ENCODE measurements at places on chromosomes 2 and 18.

DNA sequence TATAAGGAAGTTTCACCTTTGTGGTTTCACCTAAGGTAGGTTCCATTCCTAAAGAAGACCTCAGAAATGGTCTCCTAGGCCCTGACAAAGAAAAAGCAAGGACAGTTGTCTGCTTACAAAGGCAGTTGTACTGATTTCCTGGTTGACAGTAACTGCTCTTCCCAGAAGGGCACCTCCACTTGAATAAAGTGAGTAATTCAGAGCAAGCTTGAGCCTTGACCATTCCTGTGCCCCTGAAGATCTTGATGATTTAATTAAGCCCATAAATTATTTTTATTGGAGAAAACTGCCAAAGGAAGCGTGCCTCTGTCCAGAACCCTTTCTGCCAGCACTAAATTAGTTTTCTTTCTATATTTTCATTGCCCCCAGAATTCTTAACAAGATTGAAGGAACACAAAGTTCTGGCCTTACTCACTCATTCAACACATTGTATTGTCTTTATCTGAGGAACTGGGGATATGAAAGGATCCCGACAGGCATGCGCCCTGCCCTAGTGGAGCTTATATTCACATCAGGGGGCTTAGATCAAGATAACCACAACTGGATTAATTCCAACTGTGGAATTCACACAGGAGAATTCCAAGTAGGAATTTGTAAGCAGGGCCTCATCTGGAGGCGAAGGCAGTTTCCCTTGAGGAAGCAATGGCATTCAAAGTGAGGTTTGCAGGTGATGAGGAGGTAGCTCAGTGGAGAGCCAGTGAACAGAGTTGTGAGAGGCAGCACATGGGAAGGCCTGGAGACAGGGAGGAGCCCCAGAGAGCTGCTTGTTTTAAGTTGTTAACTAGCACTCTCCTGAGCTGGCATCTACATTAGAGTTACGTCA, 21.2 kb downstream of the PTRHD1 start:
- DNase-seq: no peak

- DNase-seq: no peak
Measured at GRCh38 chr2:102061286-102061699, 69.5 kb downstream of the IL1R2 start.

GRCh38 chr2:150567771-150568301, 80.4 kb upstream of the RND3 start:
- no peak for DNase-seq

- DNase-seq: no peak
Measured at GRCh38 chr2:160486341-160486740, 7.3 kb downstream of the RBMS1 start.

GRCh38 chr2:223460774-223461211, 141.4 kb downstream of the SCG2 start:
- no peak for DNase-seq

DNA sequence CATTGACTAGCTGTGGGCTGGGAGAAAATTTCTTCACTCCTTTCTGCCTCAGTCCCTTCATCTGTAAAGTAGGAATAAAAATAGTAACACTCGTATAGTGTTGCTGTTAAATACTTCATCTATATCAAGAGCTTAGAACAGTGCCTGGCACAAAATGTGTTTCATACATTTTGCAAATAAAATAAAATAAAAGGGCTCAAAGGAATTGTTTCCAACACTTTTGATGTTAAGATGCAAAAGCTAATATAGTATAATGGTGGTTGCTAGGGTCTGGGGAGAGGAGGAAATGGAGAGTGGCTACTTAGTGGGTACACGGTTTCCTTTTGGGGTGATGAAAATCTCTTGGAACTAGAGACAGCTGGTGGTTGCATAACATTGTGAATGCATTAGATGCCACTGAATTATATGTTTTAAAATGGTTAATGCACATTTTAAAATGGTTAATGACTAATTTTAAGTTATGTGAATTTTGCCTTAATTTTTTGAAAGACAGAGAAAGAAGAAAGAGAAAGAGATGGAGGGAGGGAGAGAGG, 542.1 kb upstream of the ID2 start:
- no peak for DNase-seq

DNA sequence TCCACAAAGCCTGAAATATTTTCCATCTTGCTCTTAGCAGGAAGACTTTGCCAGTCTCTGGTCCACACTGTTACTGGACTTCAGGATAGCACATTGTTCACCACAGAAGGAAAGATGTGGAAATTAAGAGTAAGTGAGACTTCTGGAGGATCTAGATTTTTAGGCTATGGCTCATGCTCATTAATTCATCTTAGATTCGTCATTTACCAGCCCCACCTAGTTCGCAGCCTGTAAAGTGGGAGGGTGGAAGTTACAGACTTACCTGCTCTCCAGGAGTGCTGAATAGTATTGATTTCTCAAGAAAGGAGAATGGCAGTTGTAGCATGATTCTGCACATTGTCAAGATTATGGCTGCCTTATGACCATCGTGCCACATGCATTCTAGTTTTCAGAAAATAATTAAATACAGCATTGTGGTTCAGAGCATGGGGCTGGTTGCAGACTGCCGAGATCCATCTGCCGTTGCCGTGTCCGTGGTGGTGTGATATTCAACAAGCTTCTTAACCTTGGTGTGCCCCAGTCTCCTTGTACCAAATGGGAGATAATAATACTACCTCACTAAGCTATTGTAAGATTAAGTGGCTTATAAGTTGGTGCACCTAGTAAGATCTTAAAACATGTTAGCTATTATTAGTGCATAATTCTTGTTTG, 56.8 kb downstream of the RNF144A start:
- no peak for DNase-seq

DNA sequence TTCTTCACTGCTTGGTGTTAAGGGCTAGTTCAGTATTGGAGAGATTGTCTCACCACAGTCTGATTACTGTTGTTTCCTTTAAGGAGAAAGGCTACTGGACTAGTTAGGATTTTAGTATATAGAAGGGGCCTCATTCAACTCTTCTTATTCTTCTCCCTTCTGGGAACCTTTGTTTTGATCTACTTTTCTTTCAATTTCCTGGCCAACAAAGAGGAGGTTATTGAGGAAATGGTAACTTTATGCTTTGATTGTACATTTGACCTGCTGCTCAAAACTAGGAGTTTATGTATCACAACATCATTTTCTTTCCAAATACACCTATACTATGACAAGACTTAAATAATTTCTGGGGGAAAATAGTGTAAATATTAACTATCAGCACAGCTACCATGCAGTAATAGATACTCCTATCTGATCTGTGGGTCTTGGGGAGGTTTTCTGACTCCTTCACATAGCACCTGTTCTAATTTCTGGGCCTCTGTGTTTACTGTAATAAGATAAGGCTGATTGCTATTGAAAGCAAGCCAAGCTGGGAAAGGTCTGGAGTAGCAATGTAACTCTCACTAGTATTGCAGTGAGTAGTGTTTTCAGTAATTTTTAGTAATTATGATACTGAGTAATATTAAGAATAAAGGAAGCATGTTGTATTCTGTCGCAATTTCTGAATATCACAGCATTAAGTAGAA, 395.3 kb downstream of the NUP35 start:
- DNase-seq: no peak

GRCh38 chr2:110707386-110707965, 24.9 kb upstream of the ACOXL start:
- no peak for DNase-seq

GRCh38 chr2:24671230-24671629, 122.0 kb downstream of the PTRHD1 start:
- DNase-seq: no peak

DNA sequence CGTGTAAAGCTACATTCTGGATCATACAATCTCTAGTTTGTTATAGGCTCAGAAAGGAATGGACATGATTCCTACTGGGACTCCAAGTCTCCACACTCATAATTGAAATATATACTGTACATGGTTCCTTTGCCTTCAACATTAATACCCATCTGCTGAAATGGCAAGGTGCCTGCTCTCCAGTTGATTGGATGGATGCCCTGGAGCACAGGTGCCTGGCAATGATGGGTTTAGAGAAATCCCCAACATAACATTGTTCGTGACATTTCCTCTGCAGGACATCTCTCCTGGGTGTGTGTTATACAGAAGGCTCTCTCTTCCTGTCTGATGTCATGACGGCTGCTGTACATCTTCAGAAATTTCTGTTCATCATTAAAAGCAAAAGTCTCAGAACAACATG, 449.7 kb upstream of the CWC22 start:
- DNase-seq: no peak

DNA sequence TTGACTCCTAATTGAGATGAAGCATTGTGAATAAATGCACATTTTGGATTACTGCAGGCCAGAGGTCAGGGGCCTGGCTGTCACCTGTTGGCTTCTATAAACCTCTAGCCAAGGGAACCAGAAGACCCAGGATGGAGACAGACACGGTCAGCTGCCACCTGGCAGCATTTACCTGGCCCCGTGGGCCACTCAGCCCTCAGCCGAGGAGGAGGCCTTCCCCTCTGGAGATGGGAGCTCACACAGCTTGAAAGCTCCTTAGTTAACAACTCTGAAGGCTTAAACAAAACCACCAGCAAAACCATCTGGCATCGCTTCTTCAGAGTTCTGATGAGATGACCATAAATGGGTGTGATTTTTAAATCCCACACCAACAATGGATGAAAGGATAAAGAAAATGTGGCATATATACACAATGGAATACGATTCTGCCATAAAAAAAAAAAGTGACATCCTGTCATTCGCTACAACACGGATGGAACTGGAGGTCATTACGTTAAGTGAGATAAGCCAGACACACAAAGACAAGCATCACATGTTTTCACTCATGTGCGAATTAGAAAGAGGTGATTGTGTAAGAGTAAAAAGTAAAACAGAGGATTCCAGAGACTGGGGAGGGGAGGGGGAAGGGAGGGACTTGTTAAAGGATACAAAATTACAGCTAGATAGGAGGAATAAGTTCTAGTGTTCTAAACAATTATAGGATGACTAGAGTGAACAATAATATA, 218.4 kb downstream of the TMEM163 start:
- DNase-seq: no peak

- no peak for DNase-seq
Measured at GRCh38 chr18:79986726-79987125, 1.6 kb downstream of the TXNL4A start.

GRCh38 chr18:78080081-78080480, 830.4 kb downstream of the GALR1 start:
- no peak for DNase-seq

DNA sequence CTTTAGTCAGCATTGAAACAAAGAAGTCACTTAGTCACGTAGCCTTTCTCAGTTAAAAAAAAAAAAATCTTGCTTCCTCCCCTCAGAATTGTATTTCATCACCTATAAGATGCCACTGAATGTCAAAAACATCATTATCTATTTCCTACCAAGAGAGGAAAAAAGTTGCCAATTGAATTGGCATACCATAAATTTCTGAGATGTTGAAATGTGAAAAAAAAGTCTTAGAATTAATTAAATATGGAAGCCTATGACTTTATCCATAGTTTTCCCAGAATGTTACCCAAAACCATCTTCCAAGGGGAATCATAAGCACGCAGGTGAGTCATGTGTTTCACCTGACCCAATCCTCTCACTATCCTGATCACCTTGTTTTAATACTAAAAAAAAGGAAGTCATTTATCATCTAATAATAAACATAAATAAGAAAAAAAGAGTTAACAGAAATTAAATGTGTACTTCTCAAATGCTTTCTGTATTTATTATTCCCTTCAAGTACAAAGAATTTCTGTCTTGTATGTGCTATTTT, 205.7 kb downstream of the TCF4 start:
- no peak for DNase-seq

DNA sequence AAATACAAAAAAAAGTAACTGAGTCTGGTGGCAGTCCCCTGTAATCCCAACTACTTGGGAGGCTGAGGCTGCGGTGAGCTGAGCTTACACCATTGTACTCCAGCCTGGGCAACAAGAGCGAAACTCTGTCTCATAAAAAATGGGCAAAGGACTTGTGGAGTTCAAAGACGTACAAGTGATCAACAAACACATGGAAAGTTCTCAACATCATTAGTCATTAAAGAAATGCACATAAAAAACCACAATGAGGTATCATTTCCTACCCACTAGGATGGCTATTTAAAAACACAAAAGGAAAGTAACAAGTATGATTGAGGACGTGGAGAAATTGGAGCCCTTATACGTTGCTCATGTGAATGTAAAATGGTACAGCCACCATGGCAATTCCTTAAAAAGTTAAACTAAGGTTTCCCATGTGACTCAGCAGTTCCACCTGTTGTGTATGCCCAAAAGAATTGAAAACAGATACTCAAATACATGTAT, 52.3 kb downstream of the RAB10 start:
- no peak for DNase-seq

- DNase-seq: no peak
Measured at GRCh38 chr2:51710222-51710621, 678.3 kb upstream of the NRXN1 start.

DNA sequence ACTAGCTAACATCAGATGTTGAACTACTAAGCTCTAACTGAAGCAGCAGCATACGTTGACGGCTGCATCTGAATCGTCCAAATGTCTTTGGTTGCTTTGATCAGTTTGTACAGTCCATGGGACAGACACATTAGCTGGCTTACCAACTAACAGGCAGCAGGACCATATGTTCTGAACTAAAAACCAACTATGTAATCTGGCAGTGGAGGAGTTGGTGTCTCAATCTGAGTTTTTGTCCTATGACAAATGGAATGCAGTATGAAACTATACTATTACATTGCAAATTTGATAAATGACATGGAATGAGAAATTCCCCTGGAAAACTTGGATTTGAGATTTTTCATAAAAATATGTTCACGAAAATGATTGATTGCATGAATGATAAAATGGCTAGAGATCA, 79.5 kb downstream of the EPHA4 start:
- DNase-seq: no peak

GRCh38 chr2:218387369-218388194, 5.5 kb downstream of the SLC11A1 start:
- no peak for DNase-seq

GRCh38 chr2:117763804-117764203, 50.7 kb upstream of the DDX18 start:
- DNase-seq: no peak

DNA sequence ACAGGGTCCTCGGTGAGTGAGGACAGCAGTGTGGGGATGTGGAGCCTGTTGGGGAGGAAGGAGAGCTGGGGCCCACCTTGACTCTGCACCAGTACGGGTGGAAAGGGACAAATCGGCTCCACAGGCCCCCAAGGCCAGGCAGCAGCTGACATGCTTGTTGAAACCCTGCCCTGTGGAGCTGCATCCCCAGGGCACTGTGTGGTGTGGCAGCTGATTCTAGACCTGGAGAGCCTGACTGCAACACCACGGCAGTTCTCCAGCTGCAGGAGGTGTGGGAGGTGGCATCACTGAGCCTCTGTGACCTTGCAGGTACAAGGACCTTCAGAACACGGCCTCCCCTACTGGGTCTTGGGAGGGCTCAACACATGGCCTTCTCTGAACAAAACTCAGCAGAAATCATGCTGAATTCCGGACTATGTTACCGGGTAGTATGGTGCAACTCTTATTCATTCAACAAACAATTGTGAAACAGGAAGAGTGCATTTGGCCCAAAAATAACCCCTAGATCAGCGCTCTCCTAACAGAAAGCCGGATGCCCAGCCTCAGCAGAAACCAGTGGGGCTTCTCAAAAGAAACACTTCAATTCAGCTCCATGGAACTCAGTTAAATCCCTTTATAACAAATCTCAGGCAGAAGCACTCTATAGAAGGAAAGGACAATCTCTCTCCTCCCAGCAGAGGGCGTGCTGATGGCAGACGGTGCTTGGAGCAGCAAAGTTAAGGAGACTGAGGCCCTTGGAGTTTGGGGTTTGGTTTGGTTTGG, 104.4 kb upstream of the SALL3 start:
- DNase-seq: no peak

- DNase-seq: no peak
Measured at GRCh38 chr2:35508601-35509000, 847.0 kb upstream of the CRIM1 start.

GRCh38 chr2:120455390-120455789, 109.5 kb downstream of the INHBB start:
- no peak for DNase-seq
